Islet precursor cell (in vitro differentiated cells): ENCODE measurements at places on chromosomes 11 and 22.
A peak's percentile ranks its signal among the peaks of the same experiment; 100 is the strongest.

GRCh38 chr11:122176651-122177050 is 60.6 kb upstream of the BLID start:
- DNase-seq, result no peak

GRCh38 chr11:30171661-30172060 is 59.2 kb upstream of the FSHB start:
- DNase-seq, result no peak

- DNase-seq, result no peak
Observed at GRCh38 chr11:10310301-10310841, 5.5 kb downstream of the ADM start.

DNA sequence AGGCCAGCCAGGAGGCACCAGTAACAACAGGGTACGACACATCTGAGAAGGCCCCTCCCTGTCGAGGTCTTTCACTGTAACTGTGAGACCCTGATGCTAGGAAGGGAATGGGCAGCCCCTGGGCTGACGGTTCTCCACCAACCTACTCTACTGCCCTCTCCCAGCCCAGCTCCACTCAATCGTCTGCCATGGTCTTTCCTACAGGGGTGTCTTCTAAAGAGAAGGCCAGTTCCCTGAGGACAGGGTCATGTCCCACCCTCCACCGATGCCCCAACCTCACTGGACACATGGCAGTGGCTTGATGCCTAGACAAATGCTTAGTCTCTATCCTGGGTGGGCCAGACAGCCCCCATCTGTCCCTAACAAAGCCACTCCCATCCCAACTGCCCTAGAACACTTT is 46.0 kb upstream of the SLC25A1 start:
- DNase-seq, result no peak

GRCh38 chr11:133898770-133899115 is 53.4 kb upstream of the SPATA19 start:
- peak; percentile 42 for DNase-seq

- DNase-seq, result no peak
Observed at GRCh38 chr11:59187035-59187434, 15.1 kb downstream of the DTX4 start.

DNA sequence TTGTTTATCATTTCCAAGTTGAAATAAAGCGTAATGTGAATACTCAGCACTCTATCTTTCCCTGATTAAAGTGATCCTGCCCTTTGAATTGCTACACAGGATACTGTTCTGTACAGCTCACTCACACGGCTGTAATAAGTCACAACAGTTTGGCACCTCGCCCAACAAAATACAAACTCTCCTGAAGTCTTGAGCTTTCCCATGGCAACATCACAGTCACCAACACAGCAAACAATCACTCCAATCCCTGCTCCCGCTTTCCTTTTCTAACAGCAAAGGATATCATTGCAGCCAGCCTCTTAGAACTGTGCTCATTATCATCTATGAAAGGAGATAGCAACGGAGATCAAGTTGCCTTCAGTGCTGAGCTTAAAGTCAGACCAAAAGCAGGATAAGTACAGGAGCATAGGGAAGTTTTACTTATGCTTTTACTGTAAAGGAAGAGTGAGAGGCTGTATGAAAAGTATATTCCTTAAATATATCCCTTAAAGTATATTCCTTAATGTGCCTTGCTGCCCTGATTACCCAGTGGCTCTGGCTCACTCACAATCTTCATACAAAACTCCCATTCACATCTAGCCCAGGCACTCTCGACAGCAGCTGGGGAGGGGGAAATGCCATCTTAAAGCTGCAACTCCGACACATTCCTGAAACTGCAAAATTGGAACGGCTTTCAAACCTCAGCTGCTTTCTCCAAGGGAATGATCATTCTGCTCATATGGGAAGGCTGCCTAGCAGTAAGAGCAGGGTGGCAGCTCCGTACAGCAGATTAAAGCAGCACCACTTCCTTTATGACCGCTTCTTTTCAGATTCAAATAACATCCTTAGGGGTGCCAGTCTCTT is 35.8 kb downstream of the MAML2 start:
- DNase-seq, result peak; percentile 80

DNA sequence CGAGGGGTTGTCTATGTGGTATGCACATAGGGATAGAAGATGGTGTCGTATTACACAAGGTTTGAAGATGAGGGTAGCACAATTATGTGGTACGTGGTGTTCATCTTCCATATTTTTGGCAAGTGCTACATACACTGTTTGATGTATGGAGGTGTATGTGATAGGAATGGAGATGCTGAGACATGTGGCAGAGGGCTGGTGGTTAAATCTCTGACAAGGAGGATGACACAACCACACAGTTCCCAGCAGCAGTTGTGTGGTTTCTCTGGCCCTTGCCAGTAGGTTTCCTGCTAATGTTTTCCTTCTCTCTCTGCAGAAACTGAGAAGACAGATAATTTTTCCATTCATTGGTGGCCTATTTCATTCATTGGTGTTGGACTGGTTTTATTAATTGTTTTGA is 17.0 kb downstream of the NCR3LG1 start:
- no peak for DNase-seq

GRCh38 chr11:1782031-1782590 is 18.4 kb upstream of the CTSD start:
- DNase-seq, result no peak

GRCh38 chr22:37633089-37633624 is 6.3 kb upstream of the SH3BP1 start:
- DNase-seq, result no peak

- no peak for DNase-seq
Observed at GRCh38 chr11:85165819-85166218, 461.3 kb downstream of the DLG2 start.

DNA sequence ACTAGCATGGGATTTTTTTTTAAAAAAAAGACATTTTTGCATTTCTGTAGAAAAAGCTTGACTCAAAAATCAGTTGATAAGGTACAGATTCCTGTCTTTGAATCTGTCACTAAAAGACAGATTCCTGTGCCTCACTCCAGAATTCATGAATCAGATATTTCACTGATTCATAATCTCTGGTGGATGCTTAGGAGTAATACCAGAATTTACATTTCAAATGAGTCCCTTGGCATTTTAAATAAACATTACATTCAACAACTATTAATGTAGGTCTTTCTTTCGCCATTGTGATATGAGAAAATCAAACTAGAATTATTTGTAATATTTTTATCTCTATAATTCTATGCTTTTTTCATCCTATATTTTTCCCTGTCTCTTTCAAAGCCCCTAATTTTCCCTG is 128.3 kb downstream of the APIP start:
- DNase-seq, result no peak

DNA sequence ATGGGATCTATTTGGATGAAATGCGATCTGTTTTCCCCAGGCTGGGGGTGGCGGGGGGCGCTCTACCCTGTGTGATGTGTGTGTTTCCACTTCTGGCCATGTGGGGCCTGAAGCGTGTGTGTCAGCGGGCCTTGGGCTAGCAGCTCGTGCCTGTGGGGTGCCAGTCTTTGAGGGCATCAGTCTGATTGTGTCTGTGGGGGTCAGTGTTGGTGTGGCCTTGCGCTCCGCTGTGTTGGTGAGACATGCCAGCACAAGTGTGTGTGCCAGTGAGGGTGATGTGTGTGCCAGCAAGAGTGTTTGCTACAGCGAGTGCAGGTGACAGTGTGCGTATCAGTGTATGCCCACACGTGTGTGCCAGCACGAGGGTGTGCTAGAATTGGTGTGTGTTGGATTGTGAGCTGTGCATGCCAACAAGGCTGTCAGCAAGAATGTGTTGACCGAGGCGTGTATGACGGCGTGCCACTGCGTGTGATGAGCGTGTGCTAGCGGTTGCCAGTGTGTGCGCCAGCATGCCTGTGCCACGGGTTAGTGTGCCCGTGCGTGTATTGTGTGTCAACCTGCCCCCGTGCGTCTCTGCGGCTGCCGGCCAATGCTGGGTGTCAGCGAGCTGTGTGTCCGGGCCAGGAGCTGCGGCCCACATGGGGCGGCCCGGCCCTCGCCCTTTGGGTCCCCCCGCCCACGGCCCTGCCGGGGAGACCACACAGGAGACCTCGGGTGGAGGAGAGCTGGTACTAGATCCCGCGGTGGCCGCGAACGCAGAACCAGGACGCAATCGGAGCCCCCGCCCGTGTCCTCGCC is 519 bp downstream of the ARRB1 start:
- peak; percentile 79 for DNase-seq

DNA sequence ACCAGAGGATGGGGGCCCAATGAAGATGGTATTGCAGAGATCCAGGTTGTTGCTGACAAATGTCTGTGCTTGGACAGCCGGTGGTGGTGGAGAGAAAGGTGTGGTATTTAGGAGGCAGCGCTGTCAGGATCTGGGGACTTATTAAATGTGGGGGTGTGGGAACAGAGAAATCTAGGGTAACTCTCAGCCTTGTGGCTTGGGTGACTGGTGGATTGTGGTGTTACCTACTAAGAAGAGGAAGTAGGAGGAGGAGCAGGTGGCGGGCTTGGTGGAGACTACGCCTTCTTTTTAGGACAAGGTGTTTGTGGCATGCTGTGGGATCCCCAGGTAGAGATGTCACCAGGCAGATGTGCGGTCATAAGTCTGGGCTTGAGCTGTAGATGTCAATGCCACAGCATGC is 144.0 kb downstream of the GRIK4 start:
- DNase-seq, result no peak

DNA sequence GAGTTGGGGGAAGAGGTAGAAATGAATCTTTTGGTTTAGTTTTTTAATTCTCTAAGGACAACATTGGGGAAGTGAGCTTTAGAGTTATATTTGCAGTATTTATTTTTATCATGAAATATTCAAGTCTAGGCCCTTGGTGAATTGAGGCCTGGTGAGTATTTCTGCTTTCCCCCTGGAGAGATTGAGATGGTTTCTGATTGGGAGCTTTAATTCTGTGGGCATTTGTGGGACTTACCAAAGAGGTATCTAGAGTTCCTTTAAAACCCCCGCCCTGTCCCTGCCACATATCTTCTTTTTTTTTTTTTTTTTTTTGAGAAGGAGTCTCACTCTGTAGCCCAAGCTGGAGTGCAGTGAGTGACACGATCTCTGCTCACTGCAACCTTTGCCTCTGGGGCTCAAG is 9.6 kb downstream of the ACO2 start:
- no peak for DNase-seq

DNA sequence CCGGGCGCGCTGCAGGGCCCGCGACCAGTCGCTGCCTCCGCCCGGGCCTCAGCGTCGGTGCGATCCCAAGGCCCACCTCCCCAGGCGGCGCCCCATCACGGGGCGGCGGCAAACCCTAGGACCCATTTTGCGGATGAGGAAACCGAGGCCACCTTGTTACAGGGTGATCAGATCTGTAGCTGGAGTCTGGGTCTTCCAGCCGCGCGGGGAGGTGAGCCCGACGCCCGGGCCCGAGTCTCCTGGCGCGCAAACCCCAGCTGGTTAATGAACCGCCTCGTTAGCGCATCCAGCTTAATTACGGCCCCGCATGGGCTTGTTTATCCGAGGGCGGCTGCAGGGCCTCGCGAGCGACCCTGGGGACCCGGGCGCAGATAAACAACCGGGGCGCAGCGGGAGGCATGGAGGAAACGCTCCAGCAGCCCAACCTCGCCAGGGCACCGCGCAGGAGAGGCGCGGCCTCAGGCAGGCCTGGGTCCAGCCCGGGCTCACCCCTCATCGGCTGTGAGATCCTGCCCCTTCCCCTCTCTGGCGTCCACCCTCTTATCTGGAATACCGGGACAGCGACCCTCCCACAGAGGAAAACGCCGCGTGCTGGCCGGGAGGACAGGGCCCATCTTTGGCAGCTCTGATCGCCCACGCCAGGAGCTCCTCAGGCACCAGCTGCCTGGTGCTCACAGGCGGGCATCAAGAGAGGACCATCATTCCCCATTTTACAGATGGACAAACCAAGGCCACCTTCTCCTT is 14.7 kb downstream of the OTUB1 start:
- no peak for DNase-seq

- no peak for DNase-seq
Observed at GRCh38 chr11:125301346-125301745, 136.8 kb downstream of the PKNOX2 start.

DNA sequence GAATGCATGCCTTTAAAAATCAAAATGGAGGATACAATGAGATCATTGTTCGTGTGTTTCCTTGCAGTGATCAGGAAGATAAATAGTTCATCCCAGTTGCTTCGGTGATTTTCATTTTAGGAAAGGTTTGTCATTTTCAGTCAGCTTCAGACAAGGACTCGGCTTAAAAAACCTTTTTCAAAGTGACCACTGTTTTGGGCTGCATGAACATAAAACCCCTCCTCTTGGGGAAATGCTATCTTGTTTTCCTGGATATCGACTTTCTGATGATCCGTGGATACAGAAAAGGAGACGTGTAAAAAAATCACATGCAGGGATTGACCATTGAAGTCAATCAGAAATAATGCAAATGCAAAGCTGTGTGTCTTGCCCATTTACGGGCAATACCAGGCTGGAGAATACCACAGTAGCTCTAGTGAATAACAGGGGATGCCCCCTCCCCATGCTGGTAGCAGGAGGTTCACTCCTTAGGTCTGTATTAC is 146.8 kb downstream of the MAML2 start:
- no peak for DNase-seq

DNA sequence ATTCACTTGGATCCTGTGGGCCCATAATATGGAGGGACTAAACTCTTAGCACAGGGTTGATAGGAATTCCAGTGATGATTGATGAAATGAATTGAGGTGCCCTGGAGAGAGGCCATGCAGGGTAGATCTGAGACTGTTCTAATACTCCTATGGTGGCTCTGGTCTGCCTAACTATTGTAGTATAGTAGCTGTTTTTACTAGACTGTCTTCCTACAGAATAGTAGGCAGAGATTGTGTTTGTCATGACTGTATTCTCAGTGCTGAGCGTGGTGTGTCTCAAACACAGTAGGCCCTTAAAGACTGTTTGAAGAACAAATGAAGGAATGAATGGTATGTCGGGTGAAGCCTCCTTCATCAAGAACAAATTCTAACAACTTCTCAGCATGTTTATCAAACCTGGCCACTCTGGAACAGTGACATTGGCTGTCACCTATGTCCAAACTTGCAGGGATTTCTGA is 107.0 kb upstream of the SESN3 start:
- DNase-seq, result no peak

- no peak for DNase-seq
Observed at GRCh38 chr22:49025791-49026493, 801.7 kb downstream of the BRD1 start.

DNA sequence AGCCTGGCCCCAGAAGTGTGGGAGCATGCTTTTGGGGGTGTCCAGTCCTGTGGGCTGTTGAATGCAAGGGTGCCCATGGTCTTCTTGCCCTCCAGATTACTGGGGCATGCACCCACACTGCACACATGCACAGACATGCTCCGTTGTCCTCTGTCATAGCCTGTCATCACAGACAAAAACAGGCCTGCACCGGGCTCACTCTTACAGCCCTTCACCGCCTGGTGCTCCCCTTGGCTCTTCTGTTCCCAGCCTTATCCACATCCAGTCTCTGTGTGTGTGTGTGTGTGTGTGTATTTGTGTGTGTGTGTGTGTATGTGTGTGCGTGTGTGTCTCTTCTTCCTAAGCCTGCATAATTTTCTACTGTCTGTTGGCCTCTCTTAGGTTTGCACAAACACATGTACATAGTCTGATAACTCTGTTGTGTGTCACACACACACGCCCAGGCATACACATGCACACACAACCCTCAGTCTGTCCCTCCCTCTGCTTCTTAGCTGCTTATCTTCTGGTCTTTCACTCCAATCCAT is 23.4 kb upstream of the NECTIN1 start:
- no peak for DNase-seq
